ENCODE measurements at places on chromosomes 7 and 10.

DNA sequence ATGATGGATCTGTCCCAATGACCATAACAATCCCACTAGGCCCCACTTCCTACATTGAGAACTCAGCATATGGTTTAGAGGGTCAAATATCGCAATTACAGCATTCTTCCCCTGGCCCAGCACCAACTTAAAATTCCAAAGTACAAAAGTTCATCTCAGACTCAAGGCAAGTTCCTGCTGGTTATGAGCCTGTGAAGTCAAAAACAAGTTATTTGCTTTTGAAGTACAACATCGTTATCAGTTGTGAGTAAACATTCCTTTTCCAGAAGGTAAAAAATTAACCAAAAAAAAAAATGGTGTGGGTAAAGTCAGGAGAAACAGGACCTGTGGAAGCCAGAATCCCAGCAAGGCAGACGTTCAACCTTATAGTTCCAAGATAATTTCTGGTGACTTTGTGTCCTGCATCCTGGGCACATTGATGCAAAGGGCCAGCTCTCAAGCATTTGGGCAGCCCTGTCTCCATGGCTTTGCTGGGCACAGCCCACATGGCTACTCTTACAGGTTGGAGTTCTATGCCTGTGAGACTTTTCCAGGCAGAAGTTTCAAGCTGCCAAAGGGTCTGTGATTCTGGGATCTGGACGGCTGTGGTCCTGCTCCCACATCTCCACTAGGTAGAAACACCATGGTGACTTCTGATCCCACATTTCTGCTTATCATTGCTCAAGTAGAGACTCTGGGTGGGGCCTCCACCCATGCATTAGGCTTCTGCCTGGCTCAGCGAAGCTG lies 37.5 kb downstream of the AKR1C8 start:
- DNase-seq = no peak

DNA sequence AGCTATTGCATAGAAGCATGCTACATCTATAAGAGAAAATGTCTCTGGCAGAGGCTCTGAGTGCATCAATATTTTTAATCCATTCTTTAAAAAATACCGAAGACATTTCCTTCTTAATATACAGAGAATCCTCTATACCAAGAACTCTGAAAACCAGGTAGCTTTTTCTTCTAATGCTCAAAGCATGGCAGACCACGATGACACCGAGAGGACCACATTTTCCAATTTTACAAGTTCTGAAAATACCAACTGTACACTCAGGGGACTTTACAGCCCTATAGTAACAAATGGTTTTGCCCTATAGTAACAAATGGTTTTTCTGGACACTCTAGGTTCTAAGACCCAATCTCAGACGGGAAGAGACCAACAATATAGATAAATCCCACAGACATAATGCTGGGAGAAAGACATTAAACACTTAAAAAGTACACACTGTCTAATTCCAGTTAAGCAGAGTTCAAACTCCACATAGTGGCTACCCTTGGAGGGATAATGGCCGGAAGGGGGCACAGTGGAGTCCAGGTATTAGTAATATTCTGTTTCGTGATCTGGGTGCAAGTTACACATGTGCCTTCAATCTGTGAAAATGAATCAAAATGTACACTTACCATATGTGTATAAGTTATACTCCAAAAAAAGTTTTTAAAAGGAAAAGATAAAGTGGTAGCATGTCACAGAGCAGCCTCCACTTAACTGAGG lies 26.2 kb downstream of the CCDC6 start:
- DNase-seq = no peak

- DNase-seq = no peak
These were observed 3.3 kb upstream of the MTERF1 start for GRCh38 chr7:91883676-91884362.

DNA sequence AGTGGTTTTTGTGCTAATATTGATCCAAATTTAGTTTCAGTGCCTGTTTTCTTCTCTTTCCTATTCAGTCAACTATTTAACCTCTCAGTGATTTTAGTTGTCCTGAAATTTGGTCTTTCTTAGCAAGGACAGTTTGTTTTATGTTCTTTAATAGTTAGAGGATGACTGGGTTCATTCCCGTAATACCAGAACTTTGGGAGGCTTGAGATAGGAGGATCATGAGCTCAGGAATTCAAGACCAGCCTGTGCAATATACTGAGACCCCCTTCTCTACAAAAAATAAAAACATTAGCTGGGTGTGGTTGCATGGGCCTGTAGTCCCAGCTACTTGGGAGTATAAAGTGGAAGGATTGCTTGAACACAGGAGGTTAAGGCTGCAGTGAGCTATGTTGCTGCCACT lies 148.3 kb downstream of the EXOC4 start:
- no peak for DNase-seq

DNA sequence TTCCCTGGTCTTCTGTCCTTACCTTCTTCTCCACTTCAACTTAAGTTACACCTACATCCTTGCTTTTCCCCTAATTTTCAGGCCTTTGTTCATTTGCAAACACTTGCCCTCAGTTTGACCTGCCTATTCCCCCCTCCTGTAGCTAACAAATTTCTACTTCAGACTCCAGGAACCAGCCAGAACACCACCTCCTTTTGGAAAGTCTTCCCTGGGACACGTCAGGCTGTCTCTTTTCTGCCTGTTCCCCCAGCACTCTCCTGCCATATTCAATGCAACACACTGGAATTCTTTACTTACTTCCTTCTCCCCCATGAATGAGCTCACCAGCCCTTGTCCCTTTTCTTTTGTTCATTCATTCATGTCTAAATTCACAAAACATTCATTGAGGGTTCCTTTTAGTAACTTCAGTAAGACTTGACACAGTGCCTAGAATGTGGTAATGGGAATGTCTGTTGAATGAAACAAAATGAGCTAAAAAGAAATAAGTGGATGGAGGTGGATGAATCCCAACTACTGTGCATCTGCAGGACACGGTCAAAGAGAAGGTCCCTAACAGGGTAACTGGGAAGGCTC lies 478.0 kb downstream of the KCNMA1 start:
- DNase-seq = no peak

DNA sequence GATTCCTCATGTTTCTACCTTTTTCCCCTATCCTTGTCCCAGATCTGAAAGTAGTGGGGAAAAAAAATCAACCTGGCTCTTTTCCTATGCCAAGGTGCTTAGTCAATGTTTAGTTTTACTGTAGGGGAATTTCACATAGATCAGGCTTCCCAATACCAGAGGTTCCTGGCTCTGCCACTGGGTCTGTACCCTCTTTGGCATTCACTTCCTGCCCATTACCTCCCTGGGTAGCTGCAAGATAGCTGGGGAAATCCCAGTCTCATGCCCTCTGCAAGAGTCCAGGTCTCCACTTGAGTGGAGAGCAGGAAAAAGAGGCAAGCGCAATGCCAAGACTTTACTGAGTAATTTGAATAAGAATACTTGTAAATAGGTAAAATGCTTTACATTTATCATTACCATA lies 3.5 kb upstream of the BPGM start:
- no peak for DNase-seq

GRCh38 chr7:81195033-81195432 lies 276.2 kb upstream of the SEMA3C start:
- no peak for DNase-seq

- DNase-seq = no peak
These were observed 8.0 kb downstream of the UNCX start for GRCh38 chr7:1240517-1241257.

- no peak for DNase-seq
These were observed 146.8 kb downstream of the OTUD1 start for GRCh38 chr10:23585666-23586065.

DNA sequence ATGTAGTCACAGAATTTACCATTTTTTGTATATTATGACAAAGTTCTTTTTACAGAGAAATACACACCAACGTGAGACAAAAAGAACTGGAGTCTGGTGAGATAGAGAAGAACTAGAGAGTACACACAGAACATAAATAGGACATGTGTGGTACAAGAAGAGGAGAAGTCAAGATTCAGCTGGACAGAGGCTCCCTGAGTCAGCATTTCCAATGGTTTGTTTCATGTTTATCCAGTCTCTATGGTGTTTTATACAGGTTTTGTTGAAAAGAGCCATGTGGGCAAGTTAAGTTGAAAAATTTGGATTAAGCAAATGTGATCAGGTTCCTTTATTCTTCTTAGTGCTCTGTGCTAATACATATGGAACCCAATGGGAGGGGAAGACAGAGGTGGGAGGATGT lies 105.5 kb upstream of the AKR1E2 start:
- no peak for DNase-seq

- no peak for DNase-seq
These were observed 11.9 kb downstream of the ZNF804B start for GRCh38 chr7:88771417-88771816.

DNA sequence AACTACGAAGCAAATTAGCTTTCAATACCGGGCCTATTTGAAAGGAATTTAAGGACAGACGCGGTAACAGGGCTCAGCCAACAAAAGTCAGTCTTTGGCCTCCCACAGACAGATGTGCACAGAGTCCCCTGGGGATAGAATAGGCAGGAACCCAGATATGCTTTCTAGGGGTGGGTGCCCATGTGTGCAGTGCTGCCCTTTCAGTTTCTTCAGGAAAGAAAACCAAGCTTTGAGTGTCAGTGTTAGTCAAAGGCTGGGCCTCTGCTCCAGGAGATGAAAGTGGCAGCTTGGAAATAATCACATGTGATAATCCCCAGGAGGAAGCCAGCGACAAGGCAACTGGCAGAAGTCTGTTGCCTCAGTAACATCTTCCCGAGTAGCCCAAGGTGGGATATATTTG lies 43.8 kb upstream of the CSTF2T start:
- no peak for DNase-seq

DNA sequence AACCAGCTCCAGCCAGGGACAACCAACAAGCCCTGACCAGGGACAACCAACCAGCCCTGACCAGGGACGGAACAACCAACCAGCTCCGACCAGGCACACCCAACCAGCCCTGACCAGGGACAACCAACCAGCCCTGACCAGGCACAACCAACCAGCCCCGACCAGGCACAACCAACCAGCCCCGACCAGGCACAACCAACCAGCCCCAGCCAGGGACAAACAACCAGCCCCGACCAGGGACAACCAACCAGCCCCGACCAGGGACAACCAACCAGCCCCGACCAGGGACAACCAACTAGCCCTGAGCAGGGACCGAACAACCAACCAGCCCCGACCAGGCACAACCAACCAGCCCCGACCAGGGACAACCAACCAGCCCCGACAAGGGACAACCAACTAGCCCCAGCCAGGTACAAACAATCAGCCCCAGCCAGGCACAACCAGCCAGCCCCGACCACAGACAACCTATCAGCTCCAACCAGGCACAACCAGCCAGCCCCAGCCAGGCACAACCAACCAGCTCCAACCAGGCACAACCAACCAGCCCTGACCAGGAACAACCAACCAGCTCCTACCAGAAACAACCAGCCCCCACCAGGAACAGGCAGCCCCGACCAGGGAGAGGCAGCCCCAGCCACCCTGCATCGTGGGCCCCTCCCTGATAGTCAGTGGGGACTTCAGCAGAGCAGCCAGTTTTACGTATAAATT lies 56.4 kb downstream of the PROSER2 start:
- DNase-seq = no peak

DNA sequence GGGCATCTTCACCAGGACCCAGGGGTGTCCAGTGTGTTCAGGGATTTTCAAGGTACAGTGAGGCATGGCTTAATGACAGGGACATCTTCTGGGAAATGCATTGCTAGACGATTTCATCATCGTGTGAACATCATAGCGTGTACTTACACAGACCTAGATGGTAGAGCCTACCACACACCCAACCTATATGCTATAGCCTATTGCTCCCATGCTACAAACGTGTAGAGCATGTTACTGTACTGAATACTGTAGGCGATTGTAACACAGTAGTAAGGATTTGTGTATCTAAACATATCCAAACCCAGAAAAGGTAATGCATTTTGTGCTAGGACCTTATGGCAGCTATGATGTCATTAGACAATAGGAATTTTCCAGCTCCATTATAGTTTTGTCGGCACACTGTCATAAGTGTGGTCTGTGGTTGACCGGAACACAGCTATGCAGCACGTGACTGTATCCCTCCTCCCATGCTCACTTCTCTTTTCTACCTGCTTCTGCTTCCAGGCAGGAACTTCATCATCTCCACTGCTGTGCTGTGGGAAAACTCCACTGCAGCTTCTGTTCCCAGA lies 416.2 kb upstream of the NFE2L3 start:
- DNase-seq = no peak

DNA sequence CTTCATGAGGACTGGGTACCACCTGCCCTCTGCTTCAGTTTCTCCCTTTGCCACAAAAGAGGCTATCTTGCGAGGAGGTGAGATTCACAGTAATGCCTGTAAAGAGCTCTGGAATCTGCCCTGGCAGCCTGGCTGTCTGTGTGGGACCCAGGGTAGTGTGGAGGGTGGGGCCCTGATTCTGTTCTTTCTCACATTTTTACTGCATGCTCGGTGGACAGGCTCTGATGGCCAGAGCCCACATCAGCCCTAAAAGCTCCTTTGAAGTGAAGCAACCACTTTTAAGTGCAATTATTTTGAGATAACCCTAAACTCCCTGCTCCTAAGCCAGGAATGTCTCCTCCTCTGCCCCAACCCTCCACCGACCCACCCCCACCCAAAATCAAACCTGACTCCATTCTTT lies 92.1 kb upstream of the PODXL start:
- no peak for DNase-seq

- DNase-seq = no peak
These were observed 20.1 kb upstream of the EN2 start for GRCh38 chr7:155437836-155438235.

DNA sequence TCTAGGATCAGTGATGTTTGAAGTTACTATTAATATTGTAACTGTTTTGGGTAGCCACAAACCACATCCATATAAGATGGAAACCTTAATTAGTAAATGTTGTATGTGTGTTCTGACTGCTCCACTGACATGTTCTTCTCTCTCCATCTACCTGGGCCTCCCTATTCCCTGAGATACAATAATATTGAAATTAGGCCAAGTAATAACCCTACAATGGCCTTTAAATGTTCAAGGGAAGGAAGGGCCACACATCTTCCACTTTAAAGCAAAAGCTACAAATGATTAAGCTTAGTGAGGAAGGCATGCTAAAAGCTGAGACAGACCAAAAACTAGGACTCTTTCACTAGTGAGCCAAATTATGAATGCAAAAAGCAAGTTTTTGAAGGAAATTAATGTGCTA lies 176.4 kb upstream of the ANK3 start:
- no peak for DNase-seq

DNA sequence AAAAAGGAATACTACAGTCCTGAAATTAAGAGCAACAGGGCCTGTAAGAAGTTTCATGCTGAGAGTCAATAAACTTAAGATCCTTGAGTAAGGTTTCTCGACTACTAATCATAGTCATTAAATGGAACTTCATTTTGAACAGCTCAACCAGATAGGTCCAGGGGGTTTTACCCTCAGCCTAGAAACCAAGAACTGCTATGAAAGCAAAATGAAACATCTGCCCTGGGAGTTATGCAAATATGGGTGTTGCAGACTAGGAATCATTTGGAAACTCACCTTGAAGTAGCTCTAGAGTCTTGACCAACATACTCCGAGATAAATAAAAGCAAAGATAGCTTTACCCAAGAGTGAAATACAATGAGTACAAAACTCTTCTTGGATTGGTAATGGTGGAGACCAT lies 128.0 kb downstream of the HGF start:
- DNase-seq = no peak

GRCh38 chr10:71077796-71078453 lies 134.4 kb upstream of the UNC5B start:
- no peak for DNase-seq

- DNase-seq = no peak
These were observed 126.8 kb upstream of the ODAD2 start for GRCh38 chr10:28125701-28126100.

GRCh38 chr7:129469930-129470329 lies 32.4 kb upstream of the SMKR1 start:
- DNase-seq = no peak

- no peak for DNase-seq
These were observed 292.7 kb downstream of the EXOC4 start for GRCh38 chr7:133545618-133546017.

- DNase-seq = no peak
These were observed 123.5 kb upstream of the BMPER start for GRCh38 chr7:33781796-33782195.
